ENCODE measurements at places on chromosomes 11 and 22.
A peak's percentile ranks its signal among the peaks of the same experiment; 100 is the strongest.

- no peaks in the 10 kb centered on the region for H3K36me3 ChIP-seq
- peaks cover 10% of the 10 kb centered on the region for H3K4me1 ChIP-seq
- H3K4me3 ChIP-seq, result peak overlapping the region; percentile 76
- H3K27ac ChIP-seq, result peak overlapping the region; percentile 82
- H3K27me3 ChIP-seq, result no peaks in the 10 kb centered on the region
Observed at GRCh38 chr11:7019500-7020182, 505 bp downstream of the ZNF214 start.

GRCh38 chr22:48209473-48210197 lies 1447.2 kb downstream of the TBC1D22A start:
- H3K27me3 ChIP-seq, result no peaks in the 10 kb centered on the region
- H3K4me3 ChIP-seq, result no peak overlapping the region
- H3K4me1 ChIP-seq, result no peaks in the 10 kb centered on the region
- no peak overlapping the region for H3K27ac ChIP-seq

GRCh38 chr22:46446799-46447198 lies 90.6 kb downstream of the CELSR1 start:
- H3K27me3 ChIP-seq, result peaks cover 39% of the 10 kb centered on the region
- no peak for DNase-seq
- H3K4me3 ChIP-seq, result no peak overlapping the region
- no peaks in the 10 kb centered on the region for H3K36me3 ChIP-seq
- H3K27ac ChIP-seq, result no peak overlapping the region

GRCh38 chr22:29469755-29470154 lies 10.3 kb upstream of the NEFH start:
- no peak for DNase-seq
- no peaks in the 10 kb centered on the region for H3K36me3 ChIP-seq
- peaks cover 6% of the 10 kb centered on the region for H3K4me1 ChIP-seq
- H3K27me3 ChIP-seq, result peaks cover 47% of the 10 kb centered on the region

DNA sequence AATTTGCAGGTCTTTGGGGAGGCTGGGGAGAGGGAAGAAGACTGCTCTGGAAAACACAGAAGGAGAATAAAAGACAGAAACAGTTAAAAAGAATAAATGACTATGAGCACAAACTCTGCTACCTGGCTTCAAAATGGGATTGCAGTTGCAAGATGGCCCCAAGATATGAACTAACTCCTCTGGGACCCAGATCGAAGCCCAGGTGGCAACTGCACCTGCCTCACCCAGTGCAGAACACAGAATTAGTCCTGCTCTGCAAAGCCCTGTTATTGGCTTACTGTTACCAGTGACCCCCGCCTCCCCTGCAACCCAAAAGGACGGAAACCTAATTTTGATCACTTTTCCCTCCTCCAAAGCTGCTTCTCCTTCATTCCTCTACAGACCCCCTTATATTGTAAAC lies 35.9 kb upstream of the POU2AF1 start:
- H3K4me3 ChIP-seq, result no peak overlapping the region
- H3K27me3 ChIP-seq, result no peaks in the 10 kb centered on the region
- no peak overlapping the region for H3K27ac ChIP-seq

GRCh38 chr11:124898263-124898680 lies 607 bp upstream of the ROBO4 start:
- no peaks in the 10 kb centered on the region for H3K27me3 ChIP-seq
- peak overlapping the region; percentile 33 for H3K27ac ChIP-seq
- peak; percentile 56 for DNase-seq
- no peaks in the 10 kb centered on the region for H3K36me3 ChIP-seq

GRCh38 chr11:88297421-88297820 lies 40.1 kb downstream of the CTSC start:
- no peaks in the 10 kb centered on the region for H3K36me3 ChIP-seq
- peaks cover 4% of the 10 kb centered on the region for H3K4me1 ChIP-seq
- H3K27me3 ChIP-seq, result no peaks in the 10 kb centered on the region
- H3K4me3 ChIP-seq, result no peak overlapping the region
- no peak overlapping the region for H3K27ac ChIP-seq
- DNase-seq, result no peak

GRCh38 chr11:119229288-119229672 lies 23.1 kb downstream of the CBL start:
- DNase-seq, result no peak
- no peaks in the 10 kb centered on the region for H3K27me3 ChIP-seq
- H3K4me3 ChIP-seq, result no peak overlapping the region
- no peak overlapping the region for H3K27ac ChIP-seq
- no peaks in the 10 kb centered on the region for H3K4me1 ChIP-seq

DNA sequence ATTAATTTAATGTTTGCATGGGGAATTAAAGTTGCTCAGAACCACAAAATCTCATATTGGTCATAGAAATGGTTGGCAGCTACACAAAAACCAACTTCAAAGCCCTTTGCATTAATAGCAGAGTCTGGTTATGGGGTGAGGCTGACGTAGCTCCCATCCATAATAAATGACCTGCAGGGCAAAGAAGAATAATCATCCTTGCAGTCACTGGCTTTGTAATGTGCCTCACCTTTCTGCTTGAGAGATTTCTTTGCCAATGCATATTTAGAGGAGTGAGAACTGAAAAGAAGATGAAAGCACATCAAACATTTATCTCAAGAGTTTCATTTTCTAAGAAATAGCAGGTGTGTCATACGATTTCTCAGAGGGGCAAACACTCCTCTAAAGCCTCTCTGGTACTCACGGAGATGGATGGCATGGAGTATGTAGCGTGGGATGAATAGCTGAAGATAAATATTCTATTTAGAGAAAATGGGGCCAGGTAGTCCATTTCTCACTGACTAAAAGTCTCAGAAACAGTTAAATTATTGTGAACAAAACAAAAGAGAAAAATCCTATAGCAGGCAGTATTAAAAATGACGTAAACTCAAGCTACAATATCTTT lies 1491.9 kb downstream of the FAM181B start:
- no peak overlapping the region for H3K27ac ChIP-seq
- H3K4me3 ChIP-seq, result no peak overlapping the region
- no peaks in the 10 kb centered on the region for H3K4me1 ChIP-seq

DNA sequence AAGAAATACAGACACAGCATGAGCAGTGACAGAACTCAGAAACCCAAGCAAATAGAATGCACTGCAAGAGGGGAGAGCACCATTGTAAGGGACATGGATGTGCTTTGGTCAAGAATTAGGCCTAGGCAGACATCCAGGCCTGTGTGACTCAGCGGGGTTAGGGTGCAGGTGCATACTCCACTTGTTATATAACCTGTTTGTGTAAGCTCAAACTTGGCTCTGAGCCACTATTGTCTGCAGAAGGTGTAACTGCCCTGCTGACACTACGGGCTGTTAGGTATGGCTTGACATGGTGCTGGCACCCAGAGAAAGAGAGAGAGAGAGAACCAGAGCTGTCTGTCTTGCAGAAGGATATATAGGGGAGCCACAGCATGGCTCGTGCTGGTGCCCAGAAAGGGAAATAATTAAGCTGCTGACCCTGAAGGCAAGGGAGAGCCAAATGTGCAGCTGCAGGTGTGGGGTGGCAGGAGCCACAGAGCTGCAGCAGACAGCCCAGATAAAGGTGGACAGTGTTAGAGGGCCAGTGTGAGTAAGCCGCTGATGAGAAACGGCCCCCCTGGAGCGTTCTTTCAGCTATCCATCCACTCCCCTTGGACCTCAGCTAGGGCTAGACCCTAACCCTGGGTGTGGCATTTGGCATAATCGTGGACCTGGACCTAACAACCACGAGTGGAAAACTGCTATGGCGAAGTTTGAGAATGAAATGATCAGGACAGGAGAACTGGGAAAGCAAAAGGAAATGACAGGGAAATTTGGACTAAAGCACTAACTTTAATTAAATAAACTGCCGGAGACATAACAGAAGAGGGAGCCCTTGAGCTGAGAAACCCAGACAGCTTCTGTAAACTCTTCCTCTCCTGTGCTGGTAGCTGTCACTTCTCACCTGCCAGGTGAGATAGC lies 253.0 kb upstream of the CCDC179 start:
- no peaks in the 10 kb centered on the region for H3K36me3 ChIP-seq
- no peak for DNase-seq
- peaks cover 6% of the 10 kb centered on the region for H3K4me1 ChIP-seq
- H3K27me3 ChIP-seq, result no peaks in the 10 kb centered on the region

DNA sequence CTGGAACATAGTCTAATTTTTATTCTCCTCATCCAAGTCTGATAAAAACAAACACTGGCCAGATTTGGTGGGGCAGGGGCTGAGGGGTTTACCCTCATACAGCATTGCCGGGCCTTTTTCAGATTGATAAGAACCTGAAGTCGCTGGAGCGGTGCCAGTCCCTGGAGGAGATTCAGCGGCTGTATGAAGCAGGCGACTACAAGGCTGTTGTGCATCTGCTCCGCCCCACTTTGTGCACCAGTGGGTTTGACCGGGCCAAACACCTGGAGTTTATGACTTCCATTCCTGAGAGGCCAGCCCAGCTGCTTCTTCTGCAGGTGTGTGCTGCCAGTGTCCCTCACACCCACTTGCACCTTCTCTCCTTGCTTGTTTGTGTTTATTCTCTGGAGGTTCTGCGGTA lies 55.8 kb downstream of the CABIN1 start:
- no peak overlapping the region for H3K27ac ChIP-seq
- H3K36me3 ChIP-seq, result peaks cover 85% of the 10 kb centered on the region
- no peaks in the 10 kb centered on the region for H3K4me1 ChIP-seq
- DNase-seq, result no peak
- no peak overlapping the region for H3K4me3 ChIP-seq

- no peaks in the 10 kb centered on the region for H3K36me3 ChIP-seq
- H3K27ac ChIP-seq, result no peak overlapping the region
- H3K4me3 ChIP-seq, result no peak overlapping the region
- DNase-seq, result no peak
Observed at GRCh38 chr11:63883791-63884190, 33.2 kb downstream of the RCOR2 start.

GRCh38 chr11:64153812-64154211 lies 12.1 kb downstream of the MACROD1 start:
- no peaks in the 10 kb centered on the region for H3K36me3 ChIP-seq
- DNase-seq, result no peak
- no peak overlapping the region for H3K27ac ChIP-seq
- no peaks in the 10 kb centered on the region for H3K27me3 ChIP-seq

DNA sequence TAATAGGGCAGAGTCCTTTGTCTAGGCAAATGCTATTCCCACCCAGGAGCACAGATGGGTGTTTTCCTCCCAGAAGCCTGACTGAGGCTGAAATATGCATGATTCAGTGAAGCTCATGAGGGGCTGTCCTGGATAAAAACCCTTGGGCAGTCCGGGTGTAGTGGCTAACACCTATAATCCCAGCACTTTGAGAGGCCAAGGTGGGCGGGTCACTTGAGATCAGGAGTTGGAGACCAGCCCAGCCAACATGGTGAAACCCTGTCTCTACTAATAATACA lies 48.6 kb upstream of the LMO2 start:
- DNase-seq, result no peak
- H3K4me3 ChIP-seq, result no peak overlapping the region
- no peak overlapping the region for H3K27ac ChIP-seq
- no peaks in the 10 kb centered on the region for H3K27me3 ChIP-seq
- H3K4me1 ChIP-seq, result peaks cover 13% of the 10 kb centered on the region

GRCh38 chr11:111937844-111938243 lies 701 bp downstream of the DIXDC1 start:
- no peaks in the 10 kb centered on the region for H3K27me3 ChIP-seq
- H3K27ac ChIP-seq, result peak overlapping the region; percentile 76
- peak overlapping the region; percentile 80 for H3K4me3 ChIP-seq

- peak overlapping the region; percentile 84 for H3K27ac ChIP-seq
- H3K4me1 ChIP-seq, result no peaks in the 10 kb centered on the region
- no peaks in the 10 kb centered on the region for H3K27me3 ChIP-seq
- no peak for DNase-seq
Observed at GRCh38 chr11:14519597-14519916, 629 bp downstream of the PSMA1 start.

GRCh38 chr11:76768909-76769560 lies 14.1 kb upstream of the TSKU start:
- no peaks in the 10 kb centered on the region for H3K27me3 ChIP-seq
- H3K4me3 ChIP-seq, result no peak overlapping the region
- peak overlapping the region; percentile 72 for H3K27ac ChIP-seq

- no peak for DNase-seq
- no peaks in the 10 kb centered on the region for H3K36me3 ChIP-seq
- H3K4me3 ChIP-seq, result no peak overlapping the region
- H3K4me1 ChIP-seq, result peaks cover 12% of the 10 kb centered on the region
Observed at GRCh38 chr11:66559866-66560676, 8.3 kb downstream of the CTSF start.

DNA sequence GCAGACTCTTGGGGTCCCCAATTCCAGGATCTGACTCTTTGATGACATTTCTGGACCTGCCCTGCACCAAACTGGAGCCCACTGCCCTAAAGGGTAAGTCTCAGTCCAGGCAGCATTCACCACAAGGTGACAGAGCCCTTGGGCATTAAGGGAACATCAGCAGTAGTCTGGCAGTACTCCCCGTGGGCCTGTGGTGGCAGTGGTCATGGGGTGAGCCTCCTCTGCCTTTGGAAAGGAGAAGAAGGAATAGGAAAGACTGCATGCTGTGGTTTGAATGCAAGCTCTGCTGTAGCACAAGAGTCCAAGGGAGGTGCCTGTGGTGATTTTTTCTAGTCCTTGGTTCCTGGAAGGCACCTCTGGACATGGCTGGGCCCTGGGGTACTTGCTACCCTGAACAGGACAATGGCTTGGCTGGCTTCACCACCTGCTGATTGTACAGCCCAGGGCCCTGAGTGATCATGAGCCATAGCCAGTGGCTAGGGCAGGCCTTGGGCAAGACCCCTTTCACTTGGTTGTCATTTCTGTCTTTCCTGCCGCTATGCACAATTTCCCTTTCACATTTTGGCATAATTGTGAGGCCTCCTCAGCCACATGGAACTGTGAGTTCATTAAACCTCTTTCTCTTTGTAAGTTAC lies 160.7 kb upstream of the GRIA4 start:
- no peak for DNase-seq
- no peak overlapping the region for H3K27ac ChIP-seq
- H3K4me1 ChIP-seq, result no peaks in the 10 kb centered on the region
- H3K36me3 ChIP-seq, result no peaks in the 10 kb centered on the region
- no peaks in the 10 kb centered on the region for H3K27me3 ChIP-seq

DNA sequence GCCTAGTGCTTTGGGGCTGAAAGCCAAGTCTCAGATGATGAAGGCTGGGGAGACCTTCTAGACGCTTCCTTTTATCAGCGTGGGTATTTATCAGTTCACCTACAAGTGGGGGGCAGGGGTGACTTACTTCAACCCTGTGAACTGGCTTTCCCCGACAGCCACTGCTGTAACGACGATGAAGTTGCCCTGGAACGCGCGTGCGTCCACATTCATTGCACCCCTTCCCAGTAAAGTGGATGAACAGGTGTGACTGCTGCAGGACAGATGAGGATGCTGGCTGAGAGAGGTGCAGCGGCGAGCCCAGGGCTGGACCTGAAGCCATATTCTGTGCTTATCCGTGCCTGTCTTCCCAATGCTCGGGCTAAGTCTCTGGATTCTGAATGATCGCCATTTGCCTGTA lies 1122.3 kb downstream of the TBC1D22A start:
- H3K4me1 ChIP-seq, result no peaks in the 10 kb centered on the region
- H3K36me3 ChIP-seq, result no peaks in the 10 kb centered on the region
- DNase-seq, result no peak
- H3K27ac ChIP-seq, result no peak overlapping the region
- H3K4me3 ChIP-seq, result no peak overlapping the region

DNA sequence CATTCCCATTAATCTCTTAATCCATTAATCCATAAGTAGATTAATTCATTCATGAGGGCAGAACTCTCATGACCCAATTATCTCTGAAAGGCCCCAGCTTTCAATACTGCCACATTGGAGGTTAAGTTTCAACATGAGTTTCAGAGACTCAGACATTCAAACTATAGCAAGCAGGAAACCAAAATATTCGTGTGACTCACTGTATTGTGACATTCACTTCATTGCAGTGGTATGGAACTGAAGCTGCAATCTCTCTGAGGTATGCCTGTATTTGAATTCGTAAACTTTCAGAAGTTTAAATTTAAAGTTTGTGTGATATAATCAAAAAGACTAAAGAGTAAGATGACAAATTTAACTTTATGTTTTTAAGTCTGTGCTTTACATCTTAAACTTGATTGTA lies 2.9 kb upstream of the OR52J3 start:
- no peak overlapping the region for H3K27ac ChIP-seq
- H3K4me1 ChIP-seq, result no peaks in the 10 kb centered on the region
- no peaks in the 10 kb centered on the region for H3K36me3 ChIP-seq
- H3K27me3 ChIP-seq, result no peaks in the 10 kb centered on the region

Measured in tibial artery (tissue), 4 donors.